ENCODE measurements at places on chromosomes 12 and 14. TPM values are rescaled to one million over a fixed set of nuclear protein-coding genes. Genes with fewer than 3 reads are reported as not detected.

GRCh38 chr12:100721169-100721568 lies 73.4 kb upstream of the ANO4 start:
- H3K27me3 ChIP-seq, result peaks cover 32% of the 10 kb centered on the region
- H3K36me3 ChIP-seq, result no peaks in the 10 kb centered on the region
- no peak overlapping the region for H3K27ac ChIP-seq
- no peaks in the 10 kb centered on the region for H3K4me1 ChIP-seq
- DNase-seq, result no peak

GRCh38 chr12:26878661-26879119 lies 45.7 kb upstream of the ITPR2 start:
- no peaks in the 10 kb centered on the region for H3K36me3 ChIP-seq
- H3K4me1 ChIP-seq, result no peaks in the 10 kb centered on the region
- no peak overlapping the region for H3K27ac ChIP-seq
- H3K27me3 ChIP-seq, result peaks cover 17% of the 10 kb centered on the region
- no peak for DNase-seq

The GPRC5D gene
- total RNA-seq, result not detected

The TBC1D30 gene
- 1.1 TPM for total RNA-seq

GRCh38 chr14:84027351-84027750 lies 1502.6 kb upstream of the FLRT2 start:
- no peak overlapping the region for H3K4me3 ChIP-seq
- H3K4me1 ChIP-seq, result no peaks in the 10 kb centered on the region
- H3K36me3 ChIP-seq, result no peaks in the 10 kb centered on the region
- H3K27ac ChIP-seq, result no peak overlapping the region

- no peak overlapping the region for H3K4me3 ChIP-seq
- H3K27me3 ChIP-seq, result no peaks in the 10 kb centered on the region
- H3K36me3 ChIP-seq, result peaks cover 15% of the 10 kb centered on the region
- H3K4me1 ChIP-seq, result peaks cover 15% of the 10 kb centered on the region
Measured at GRCh38 chr12:111971800-111972199, 41.2 kb downstream of the TMEM116 start.

The RPGRIP1 gene
- total RNA-seq, result not detected

- H3K36me3 ChIP-seq, result no peaks in the 10 kb centered on the region
- peaks cover 1% of the 10 kb centered on the region for H3K27me3 ChIP-seq
- DNase-seq, result no peak
- no peak overlapping the region for H3K27ac ChIP-seq
- no peaks in the 10 kb centered on the region for H3K4me1 ChIP-seq
Measured at GRCh38 chr12:59370933-59371332, 224.9 kb upstream of the SLC16A7 start.

The SP7 gene
- not detected for total RNA-seq

- no peaks in the 10 kb centered on the region for H3K36me3 ChIP-seq
- DNase-seq, result no peak
- no peak overlapping the region for H3K4me3 ChIP-seq
Measured at GRCh38 chr12:117790948-117791347, 177.8 kb downstream of the KSR2 start.

Data from activated T-helper 1 cell treated with anti-CD3 and anti-CD28 coated beads, Interleukin-12 subunit alpha, Interleukin-12 subunit beta, Interleukin-2, Interleukin-4 antibody, amounts not matched to agents 30 ng/mL and 10 ng/mL and 1 ng/mL, durations not matched to agents 14 hours and 24 hours and 36 hours (primary cell).